ENCODE measurements at places on chromosomes 16 and 17.

- no peak for DNase-seq
Observed at GRCh38 chr17:50524838-50525237, 7.7 kb upstream of the EPN3 start.

DNA sequence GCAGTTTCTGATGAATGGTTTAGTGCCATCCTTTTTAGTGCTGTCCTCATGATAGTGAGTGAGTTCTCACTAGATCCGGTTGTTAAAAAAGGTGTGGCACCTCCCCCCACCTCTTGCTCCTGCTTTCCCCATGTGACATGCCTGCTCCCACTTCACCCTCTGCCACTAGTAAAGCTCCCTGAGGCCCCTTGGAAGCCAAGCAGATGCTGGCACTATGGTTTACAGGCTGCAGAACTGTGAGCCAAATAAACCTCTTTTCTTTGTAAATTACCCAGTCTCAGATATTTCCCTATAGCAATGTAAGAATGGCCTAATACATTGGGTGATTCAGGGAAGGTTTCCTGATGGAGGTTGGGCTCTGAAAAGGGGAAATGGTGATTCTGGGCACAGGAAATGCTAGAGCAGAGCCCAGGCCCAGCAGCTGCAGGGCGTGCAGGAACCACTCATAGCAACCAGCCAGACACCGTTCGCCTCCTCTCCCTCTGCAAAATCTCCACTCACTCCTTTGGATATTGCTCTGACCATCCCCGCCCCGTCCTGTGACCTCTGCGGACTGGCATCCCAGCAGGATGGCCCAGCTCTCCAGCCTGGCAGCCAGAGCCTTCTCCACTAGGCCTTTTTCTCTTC, 2.6 kb upstream of the ADORA2B start:
- no peak for DNase-seq

- peak; percentile 93 for DNase-seq
Observed at GRCh38 chr17:68205251-68205807, 42.5 kb upstream of the AMZ2 start.

DNA sequence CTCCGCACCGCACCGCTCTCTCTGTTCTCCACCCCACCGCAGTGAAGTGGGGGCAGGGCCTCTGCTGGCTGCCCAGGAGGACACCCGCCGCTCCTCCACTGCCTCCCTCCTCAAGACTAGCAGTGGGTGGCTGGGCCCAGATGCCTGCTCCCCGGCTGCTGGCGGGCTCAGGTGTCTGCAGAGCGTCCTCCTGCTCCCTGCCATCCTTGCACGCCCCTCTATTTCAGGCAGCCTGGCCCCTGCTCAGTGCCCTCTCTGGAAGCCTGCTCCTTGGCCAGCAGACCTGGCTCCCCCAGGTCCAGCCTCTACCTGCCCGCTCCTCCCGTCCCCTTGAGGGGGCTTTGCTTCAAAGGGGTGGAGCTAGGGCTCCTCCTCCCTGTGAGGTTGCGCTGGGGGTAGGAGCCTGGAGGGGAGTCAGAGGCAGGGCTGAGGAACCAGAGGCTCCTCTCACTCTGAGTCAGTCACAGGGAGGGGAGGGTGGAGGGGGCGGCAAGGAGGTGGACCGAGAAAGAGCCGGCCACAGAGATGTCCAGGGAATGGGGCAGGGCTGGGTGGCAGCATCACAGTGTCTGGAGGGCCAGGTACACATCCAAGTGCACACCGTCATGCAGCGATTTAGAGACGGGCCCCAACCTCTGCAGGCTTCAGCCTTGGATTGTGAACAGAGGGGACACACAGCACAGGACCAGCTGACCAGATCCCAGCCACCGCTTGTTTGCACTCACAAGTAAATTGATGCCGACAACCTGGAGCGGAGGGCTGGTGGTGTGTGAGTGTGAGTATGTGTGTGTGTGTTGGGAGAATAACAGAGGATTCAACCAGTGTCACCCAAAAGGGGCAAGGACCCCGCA, 9.8 kb upstream of the TMEM92 start:
- peak; percentile 13 for DNase-seq

DNA sequence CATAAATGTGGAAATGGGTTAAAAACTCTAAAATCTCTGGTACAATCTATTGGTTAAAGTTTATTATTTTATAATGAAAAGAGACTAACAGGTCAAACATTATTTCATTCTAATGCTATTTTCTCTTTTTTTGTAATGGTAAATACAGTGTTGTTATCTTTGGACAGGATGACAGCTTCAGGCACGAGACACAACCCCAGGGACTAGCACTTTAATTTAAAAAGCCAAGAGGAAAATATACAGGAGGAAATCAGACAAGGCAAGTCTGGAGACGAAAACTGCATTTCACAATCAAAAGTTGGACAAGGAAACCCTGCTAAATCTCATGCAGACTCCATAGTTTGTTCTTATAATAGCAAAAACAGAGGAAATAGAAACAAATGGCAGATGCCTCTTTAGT, 589.1 kb upstream of the CDH8 start:
- no peak for DNase-seq

DNA sequence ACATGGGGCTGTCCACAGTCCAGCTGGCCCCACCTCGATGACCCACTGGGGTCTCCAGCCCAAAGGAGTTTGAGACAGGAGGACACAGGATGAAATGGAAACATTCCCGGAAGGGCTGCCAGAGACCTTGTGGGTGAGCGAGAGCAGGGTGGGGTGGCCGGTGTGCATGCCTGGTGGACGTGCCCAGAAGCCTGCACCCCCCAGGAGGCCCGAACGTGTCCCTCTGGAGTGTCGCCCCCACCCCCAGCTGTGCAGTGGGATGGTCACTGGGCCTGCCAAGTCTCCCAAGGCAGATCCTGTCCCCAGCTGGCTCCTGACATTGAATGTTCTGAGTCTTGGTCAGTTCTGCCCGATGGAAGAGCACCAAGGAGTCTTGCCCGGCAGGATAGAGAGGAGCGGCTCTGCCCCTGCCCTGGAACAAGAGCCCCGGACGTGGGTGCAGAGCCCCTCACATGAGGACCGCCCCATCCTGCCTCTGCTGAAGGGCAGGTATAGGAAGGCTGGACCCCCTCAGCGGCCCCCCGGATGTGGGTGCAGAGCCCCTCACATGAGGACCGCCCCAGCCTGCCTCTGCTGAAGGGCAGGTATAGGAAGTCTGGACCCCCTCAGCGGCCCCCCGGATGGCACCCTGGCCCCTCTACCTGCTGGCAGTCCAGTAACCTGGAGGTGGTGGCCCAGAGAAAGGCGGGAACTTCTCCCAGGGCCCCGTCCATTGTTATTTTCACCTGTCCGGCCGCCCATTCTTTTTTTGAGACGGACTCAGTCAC, 3.1 kb upstream of the CAPN15 start:
- DNase-seq: no peak

GRCh38 chr17:30415491-30415890, 36.8 kb downstream of the CPD start:
- DNase-seq: no peak

DNA sequence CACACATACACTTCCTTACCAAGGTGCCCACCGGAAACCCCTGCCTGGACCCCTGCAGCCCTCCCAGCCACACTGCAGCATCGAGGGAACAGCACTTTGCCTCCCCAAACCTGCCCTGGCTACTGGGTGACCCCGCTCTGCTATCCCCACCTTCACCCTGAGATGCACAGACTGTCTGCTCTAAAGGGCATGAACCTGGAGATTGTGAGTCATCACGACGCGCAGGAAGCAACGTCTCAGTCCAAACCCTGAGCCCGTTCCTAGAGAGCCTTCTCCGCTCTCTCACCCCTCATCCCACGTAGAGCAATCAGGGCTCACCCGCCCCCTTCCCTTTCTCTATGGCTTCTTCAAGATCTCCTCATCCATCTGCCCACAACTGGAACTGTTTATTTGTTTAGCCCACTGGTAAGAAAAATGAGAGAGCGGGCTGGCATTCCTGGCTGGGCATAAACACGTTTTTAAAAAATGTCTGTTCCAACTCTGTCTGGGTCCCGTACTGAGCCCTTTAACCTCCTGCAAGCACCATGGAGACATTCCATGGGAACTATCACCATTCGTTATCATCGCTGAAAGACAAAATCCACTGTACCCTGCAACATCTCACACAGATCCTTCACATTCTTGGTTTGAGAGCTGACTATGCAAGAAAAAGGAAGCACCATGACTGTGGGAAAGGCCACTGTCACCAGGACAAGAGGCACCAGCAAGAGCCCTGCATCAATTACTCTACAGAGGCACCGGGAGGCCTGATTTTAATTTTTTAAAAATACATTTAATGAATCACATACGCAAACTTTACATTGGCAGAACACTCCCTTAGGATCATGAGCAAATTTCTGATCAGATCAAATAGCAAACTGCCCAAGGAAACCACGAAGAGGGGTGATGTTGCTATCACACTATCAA, 28.2 kb downstream of the ZFHX3 start:
- DNase-seq: no peak

DNA sequence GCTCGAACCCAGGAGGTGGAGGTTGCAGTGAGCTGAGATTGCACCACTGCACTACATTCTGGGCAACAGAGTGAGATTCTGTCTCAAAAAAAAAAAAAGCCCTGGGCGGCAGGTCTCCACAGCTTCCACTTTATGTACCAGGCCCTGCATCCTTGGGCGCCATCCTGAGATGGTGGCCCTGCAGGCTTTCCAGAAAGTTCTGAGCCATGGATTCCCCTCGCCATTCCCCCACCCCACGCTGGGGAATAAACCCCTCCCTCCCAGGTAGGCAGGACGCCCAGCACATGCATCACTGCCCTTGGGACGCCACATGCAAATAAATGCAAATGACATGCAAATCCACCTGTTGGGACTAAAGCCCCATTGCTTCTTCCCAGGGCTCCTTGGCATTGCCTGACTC, 13.8 kb upstream of the ZNF469 start:
- no peak for DNase-seq

GRCh38 chr16:35140293-35140986, 1681.0 kb downstream of the TP53TG3F start:
- no peak for DNase-seq

GRCh38 chr17:42744283-42744805, 496 bp downstream of the EZH1 start:
- peak; percentile 72 for DNase-seq

GRCh38 chr17:10161386-10161785, 37.0 kb downstream of the GAS7 start:
- no peak for DNase-seq

DNA sequence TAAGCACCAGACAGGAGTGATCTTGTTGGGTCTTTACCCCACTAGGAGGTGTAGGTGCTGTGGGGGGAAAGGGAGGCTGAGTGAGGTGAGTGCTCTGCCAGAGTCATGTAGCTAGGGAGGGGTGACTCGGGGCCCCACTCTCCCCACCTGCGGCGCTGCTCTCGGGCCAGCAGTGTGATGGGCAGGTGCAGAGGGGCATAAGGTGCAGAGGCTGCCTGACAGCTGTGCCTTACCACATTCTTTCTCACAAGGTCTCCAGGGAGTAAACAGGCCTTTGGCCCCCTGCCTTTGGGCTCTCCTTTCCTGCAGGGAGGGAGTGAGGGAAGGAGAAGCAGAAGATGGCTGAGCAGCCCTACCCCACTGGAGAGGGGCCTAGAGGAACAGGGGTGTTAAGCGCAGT, 4.5 kb upstream of the CNP start:
- no peak for DNase-seq

DNA sequence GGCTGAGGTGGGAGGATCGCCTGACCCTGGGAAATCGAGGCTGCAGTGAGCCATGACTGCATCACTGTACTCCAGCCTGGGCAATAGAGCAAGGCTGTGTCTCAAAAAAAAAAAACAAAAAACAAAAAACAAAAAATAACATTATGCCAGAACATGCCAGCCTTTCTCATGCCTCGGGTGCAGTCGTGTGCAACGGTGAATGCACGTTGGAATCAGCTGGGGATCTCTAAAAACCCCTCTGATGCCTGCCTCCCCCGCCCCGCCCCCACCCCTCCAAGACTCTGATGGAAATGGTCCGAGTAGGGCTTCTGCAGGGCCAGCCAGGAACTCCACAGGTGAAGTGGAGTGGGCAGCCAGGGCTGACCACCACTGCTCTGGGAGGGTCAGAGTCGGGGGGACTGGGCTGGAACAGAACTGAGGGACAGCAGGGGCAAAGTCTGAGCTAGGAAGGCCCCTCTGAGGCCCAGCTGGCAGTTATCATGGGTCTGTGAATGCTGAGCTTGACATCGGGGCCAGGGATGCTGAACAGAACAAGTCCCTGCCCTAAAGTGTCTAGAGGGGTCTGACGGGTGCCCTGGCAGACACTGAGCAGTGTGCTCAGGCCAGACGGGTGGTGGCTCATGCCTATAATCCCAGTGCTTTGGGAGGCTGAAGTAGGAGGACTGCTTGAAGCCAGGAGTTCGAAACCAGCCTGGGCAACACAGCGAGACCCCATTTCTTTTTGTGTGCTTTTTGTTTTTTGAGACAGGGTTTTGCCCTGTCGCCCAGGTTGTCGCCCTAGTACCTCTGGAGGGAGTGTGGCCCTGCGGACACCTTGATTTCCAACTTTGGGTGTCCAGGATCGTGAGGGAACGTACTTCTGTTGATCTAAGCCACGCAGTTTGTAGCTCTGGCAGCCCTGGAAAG, 193.4 kb upstream of the GSE1 start:
- peak; percentile 9 for DNase-seq

GRCh38 chr17:82736511-82737185, 1.2 kb downstream of the FN3K start:
- no peak for DNase-seq

- DNase-seq: no peak
Observed at GRCh38 chr17:51298508-51299371, 38.4 kb downstream of the UTP18 start.

DNA sequence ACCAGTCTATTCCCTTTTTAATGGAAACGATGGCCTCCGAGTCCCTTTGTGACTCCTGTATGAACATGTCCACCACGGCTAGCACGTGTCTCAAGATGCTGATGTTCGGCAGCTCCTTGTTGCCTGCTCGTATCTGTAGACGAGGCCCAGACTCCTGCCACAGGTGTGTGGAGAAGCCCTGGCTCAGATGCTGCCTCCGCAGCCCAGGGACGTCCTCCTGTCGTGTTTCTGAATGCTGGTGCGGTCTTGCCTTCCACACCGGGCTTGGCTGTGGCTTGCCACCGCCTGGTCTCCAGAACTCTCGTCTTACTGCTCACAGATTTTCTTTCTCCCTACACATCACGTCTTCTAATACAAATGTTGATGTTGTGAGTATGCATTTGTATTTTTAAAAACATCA, 17.0 kb downstream of the FOXF1 start:
- no peak for DNase-seq

- no peak for DNase-seq
Observed at GRCh38 chr16:65679785-65680184, 557.9 kb upstream of the CDH11 start.

DNA sequence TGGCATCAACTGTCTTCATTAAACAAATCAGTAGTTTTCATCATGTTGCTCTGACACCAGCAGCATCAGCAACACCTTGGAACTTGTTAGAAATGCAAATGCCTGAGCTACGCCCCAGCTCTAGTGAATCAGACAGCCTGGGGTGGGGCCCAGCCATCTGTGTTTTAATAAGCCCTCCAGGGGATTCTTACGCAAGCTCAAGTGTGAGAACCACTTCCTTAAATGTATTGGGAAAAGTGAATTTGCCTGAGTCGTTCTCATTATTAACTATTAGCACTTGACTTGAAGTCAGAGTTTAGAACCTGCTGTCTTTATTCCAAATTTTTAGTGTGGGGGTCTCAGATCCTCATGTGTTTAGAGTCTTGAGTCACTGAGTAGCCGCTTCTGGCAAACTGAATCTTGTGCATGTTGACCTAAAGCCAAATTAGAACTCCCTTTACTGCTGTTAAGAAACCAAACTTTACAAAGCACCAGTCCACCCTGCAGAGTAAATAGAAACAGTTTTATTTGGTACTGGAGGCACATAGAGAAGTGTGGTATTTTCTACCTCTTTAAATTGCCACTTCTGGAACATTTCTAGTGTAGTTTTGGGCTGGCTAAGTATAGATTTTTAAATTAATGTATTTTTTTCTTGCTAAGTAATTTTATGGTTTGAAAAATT, 137.4 kb upstream of the COX10 start:
- no peak for DNase-seq

- no peak for DNase-seq
Observed at GRCh38 chr17:61388561-61389356, 10.9 kb upstream of the TBX2 start.
